ENCODE measurements at places on chromosomes 16 and 17.
A peak's percentile ranks its signal among the peaks of the same experiment; 100 is the strongest.

GRCh38 chr17:7497636-7498035 is 13.5 kb downstream of the POLR2A start:
- no peak for DNase-seq

GRCh38 chr16:10039220-10040096 is 142.8 kb downstream of the GRIN2A start:
- no peak for DNase-seq

GRCh38 chr17:5410594-5411272 is 8.7 kb downstream of the NUP88 start:
- no peak for DNase-seq

GRCh38 chr17:56633681-56634080 is 40.2 kb downstream of the NOG start:
- no peak for DNase-seq

- DNase-seq, result peak; percentile 81
Measured at GRCh38 chr16:70746708-70747424, 54.1 kb downstream of the VAC14 start.

- DNase-seq, result no peak
Measured at GRCh38 chr17:74796866-74797265, 20.7 kb upstream of the NAT9 start.

DNA sequence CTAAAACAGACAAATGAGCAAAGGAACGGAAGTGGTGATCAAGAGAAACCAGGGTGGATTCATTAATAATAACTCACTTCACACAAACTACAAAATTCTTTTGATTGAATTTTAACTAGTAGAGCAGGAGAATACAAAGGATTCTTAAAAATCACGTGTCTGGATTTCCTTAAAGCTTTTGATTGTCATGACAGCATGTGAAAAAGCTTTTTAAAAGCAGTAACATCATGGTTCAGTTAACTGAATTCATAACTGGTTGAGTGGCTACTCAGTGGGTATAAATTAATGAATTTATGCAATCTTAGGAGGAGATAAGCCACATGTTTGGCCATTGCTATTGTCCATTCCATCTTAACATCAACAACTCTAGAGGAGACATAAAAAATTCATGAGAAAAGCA is 333.2 kb downstream of the SLC39A11 start:
- no peak for DNase-seq
